ENCODE measurements at places on chromosomes 5 and 9. TPM values are rescaled to one million over a fixed set of nuclear protein-coding genes. Genes with fewer than 3 reads are reported as not detected.

The NUTM2F gene
- not detected for polyA plus RNA-seq

The LECT2 gene
- not detected for polyA plus RNA-seq

The LCP2 gene
- polyA plus RNA-seq = 5.3 TPM

The CDH9 gene
- polyA plus RNA-seq = not detected

The CDC25C gene
- not detected for polyA plus RNA-seq

The PCDHA3 gene
- polyA plus RNA-seq = not detected

The FSD1L gene
- 5.9 TPM for polyA plus RNA-seq

The CKMT2 gene
- not detected for polyA plus RNA-seq

DNA sequence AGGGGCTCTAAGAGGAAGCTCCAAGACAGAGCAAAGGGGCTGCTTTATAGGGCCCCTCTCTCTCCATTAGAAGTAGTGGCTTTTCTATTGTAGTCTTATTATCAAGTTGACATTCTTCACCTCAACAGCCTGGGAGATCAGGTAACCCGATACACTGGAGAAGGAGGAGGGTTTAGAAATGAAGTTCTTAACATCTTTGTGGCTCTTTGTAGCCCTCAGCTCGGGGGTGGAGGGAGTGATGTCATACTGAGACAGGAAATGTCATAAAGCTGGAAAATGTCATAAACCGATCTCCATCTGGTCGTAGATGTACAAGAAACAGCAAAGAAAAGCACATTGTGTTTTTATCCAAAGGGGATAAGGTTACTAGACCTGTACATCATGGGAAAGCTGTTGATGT lies 17.9 kb downstream of the PDZD2 start:
- H3K27me3 ChIP-seq = peaks cover 15% of the 10 kb centered on the region
- DNase-seq = no peak
- H3K4me1 ChIP-seq = no peaks in the 10 kb centered on the region

DNA sequence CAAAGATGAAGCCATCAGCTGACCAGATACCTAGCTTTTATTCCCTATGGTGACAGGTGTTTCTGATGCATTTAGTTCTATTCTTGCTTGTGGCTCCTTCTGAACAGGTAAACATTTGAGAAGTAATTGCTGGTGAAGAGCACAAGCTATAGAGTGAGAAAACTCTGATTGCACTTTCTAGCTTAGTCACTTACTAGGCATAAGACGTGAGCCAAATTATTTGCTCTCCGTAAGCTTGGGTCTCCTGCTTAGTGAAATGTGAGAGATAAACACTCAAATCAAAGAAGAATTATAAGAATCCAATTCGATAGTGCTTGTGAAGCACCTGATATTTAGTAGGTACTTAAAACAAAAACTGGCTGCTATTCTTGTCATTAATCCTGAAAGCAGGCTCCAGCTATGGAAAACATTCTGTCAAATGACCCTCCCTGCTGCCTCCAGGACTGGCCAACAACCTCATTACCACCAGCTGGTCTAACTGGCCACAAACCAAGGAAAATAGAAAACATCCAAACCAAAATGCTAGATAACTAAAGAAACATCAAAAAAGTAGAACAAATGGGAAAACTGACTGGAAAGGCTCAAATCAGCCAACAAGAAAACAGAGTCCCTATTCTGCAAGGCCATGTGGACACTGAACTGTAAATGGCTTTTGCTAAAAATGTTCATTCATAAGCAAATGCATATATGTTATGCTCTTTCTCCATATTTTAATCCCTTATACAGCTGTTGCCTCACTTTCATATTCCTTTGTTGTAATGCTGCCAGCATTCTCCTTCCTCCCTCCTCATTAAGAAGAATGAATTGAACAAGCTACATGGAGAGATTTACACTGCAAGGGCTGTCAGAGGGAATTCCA lies 616.1 kb downstream of the DTWD2 start:
- H3K4me1 ChIP-seq = no peaks in the 10 kb centered on the region
- H3K36me3 ChIP-seq = no peaks in the 10 kb centered on the region
- no peak overlapping the region for H3K4me3 ChIP-seq
- DNase-seq = no peak
- no peak overlapping the region for H3K27ac ChIP-seq

GRCh38 chr5:33621514-33621913 lies 180.7 kb downstream of the TARS1 start:
- no peak overlapping the region for H3K4me3 ChIP-seq
- H3K4me1 ChIP-seq = no peaks in the 10 kb centered on the region
- DNase-seq = no peak
- peaks cover 9% of the 10 kb centered on the region for H3K27me3 ChIP-seq
- no peak overlapping the region for H3K27ac ChIP-seq

GRCh38 chr5:2266641-2267240 lies 384.0 kb upstream of the IRX4 start:
- peaks cover 4% of the 10 kb centered on the region for H3K27me3 ChIP-seq
- no peak overlapping the region for H3K4me3 ChIP-seq
- no peak for DNase-seq
- H3K27ac ChIP-seq = no peak overlapping the region

GRCh38 chr5:63125392-63125791 lies 546.8 kb downstream of the LRRC70 start:
- H3K36me3 ChIP-seq = no peaks in the 10 kb centered on the region
- DNase-seq = no peak
- H3K27me3 ChIP-seq = peaks cover 3% of the 10 kb centered on the region
- H3K4me3 ChIP-seq = no peak overlapping the region

DNA sequence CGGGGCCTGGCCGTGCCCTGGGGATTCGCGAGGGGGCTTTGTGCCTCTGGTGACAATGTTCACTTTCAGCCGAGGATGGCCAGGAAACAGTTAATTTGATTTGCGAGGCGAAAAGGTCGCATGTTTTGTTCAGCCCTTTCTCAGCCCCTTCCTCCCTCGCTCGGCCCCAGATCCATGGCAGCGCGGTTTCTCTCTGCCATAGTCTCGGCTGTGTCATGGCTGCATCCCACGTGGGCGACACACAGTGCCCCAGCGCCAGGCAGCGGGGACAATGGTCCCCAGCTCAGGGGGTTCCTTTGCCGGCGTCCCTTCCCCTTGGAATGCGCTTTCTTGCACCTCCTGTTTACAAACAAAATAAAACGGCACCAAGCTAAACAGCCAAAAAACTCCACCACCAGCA lies 370.3 kb upstream of the IRX2 start:
- no peak overlapping the region for H3K27ac ChIP-seq
- peaks cover 17% of the 10 kb centered on the region for H3K27me3 ChIP-seq
- no peaks in the 10 kb centered on the region for H3K36me3 ChIP-seq
- peaks cover 2% of the 10 kb centered on the region for H3K4me1 ChIP-seq

- no peak overlapping the region for H3K27ac ChIP-seq
- H3K4me3 ChIP-seq = no peak overlapping the region
- H3K4me1 ChIP-seq = peaks cover 15% of the 10 kb centered on the region
- DNase-seq = no peak
- no peaks in the 10 kb centered on the region for H3K27me3 ChIP-seq
These were observed 9.3 kb downstream of the CLPTM1L start for GRCh38 chr5:1335540-1336095.

- peak overlapping the region; percentile 97 for H3K27ac ChIP-seq
- H3K4me1 ChIP-seq = peaks cover 91% of the 10 kb centered on the region
- no peaks in the 10 kb centered on the region for H3K27me3 ChIP-seq
- H3K4me3 ChIP-seq = no peak overlapping the region
- DNase-seq = peak; percentile 50
These were observed 49.5 kb upstream of the SARDH start for GRCh38 chr9:133787754-133788025.
